CD4-positive, alpha-beta T cell treated with Interleukin-4 for 4 hours (primary cell): ENCODE measurements at places on chromosomes 16 and 17.

GRCh38 chr17:43900183-43900857 lies 7.0 kb downstream of the MPP2 start:
- DNase-seq, result peak; percentile 68

- DNase-seq, result no peak
Measured at GRCh38 chr17:27596566-27597187, 34.3 kb upstream of the LGALS9 start.

- no peak for DNase-seq
Measured at GRCh38 chr16:54677308-54677950, 253.2 kb upstream of the IRX5 start.

DNA sequence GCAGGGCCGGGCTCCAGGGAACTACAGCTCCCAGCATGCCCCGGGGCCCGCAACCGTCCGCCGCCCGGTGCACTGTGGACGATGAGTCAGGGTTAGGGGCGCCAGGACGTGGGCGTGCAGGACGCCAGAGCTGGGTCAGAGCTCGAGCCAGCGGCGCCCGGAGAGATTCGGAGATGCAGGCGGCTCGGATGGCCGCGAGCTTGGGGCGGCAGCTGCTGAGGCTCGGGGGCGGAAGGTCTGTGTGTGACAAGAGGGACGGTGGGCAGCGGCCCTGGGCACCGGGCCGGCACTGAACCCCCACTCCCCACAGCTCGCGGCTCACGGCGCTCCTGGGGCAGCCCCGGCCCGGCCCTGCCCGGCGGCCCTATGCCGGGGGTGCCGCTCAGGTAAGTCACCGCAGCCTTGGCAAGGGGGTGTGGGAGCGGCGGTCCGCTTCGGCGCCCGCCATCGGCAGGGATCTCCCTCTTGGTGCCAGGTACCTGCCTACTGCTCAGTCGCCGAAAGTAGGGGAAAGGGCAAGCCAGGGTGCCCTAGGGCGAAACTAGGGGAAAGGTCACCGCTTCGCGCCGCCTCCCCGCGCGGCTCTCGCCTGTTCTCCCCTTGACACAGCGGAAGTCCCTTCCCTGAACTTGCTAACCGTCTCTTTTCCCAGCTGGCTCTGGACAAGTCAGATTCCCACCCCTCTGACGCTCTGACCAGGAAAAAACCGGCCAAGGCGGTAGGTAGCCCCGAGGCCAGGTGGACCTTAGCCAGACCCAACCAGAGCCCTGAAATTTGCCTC lies at the start of the genes ACADVL and DLG4:
Gene ACADVL, plus strand, starts transcription at position 127 of the 781 bp plus-strand sequence. Its CDS starts 47 bp downstream, at position 174.
Gene DLG4, minus strand, starts transcription at position 25 of the 781 bp plus-strand sequence.
- DNase-seq, result peak; percentile 81

- no peak for DNase-seq
Measured at GRCh38 chr16:10631886-10632285, 51.5 kb upstream of the EMP2 start.

DNA sequence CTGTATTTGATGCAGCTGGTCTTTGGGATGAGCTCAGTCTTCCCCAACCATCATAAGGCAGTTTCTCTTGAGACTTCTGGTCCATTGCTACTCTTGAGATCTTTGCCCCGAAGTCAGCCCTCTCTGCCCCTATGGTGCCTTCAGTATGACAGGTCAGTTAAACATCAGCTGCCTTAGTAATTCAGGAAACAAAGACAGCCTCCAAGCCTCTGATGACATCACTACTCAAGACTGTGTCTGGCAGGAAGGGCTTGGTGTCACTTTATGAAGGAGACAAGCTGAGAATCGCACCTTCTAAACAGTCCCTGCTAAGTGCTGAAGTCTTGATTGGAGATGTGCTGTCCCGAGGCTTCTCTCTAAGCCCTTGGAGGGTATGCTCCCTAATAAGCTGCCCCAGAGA lies 104.9 kb upstream of the TBX2 start:
- no peak for DNase-seq

GRCh38 chr16:86555704-86556075 lies 655 bp upstream of the MTHFSD start:
- no peak for DNase-seq

- no peak for DNase-seq
Measured at GRCh38 chr17:72381597-72382397, 261.0 kb downstream of the SOX9 start.

DNA sequence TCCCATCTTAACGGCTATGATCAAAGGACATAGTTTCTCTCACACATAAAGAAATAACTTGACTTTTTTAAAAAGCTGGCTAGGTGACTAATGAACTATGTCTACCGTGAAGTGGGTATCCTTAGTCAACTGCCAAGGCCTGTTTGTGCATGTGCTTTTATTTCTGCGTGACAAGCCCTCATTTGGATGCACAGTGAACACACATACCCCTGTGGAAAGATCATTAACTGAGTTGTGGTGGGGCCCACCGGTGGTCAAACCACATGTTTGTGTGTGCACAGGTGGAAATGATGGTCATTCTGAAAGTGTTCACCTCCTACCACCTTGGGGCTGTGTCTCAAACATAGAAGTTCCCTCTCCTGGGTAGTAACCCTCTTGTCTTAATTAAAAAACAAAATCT lies 256.1 kb upstream of the SALL1 start:
- no peak for DNase-seq

- DNase-seq, result no peak
Measured at GRCh38 chr16:69859105-69859989, 91.8 kb upstream of the CLEC18A start.

DNA sequence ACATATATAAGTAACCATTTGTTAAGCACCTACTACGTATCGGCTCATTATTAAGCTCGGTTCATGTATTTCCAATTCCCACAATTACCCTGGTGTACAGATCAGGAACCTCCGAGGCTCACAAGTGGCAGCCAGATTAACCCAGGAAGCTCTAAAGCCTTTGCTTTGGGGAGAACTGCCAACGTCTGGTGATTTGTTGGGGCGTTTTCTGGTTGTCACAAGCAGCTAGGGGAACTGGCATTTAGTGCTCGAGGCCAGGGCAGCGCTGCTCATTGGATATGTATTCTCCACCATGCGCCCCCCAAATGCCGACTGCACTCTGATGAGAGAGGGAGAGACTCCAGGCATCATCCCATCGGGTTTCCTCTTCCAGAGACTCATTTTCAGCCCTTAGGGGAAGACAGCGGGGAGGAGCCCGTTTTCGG lies 541 bp downstream of the ZNF18 start:
- DNase-seq, result peak; percentile 40

DNA sequence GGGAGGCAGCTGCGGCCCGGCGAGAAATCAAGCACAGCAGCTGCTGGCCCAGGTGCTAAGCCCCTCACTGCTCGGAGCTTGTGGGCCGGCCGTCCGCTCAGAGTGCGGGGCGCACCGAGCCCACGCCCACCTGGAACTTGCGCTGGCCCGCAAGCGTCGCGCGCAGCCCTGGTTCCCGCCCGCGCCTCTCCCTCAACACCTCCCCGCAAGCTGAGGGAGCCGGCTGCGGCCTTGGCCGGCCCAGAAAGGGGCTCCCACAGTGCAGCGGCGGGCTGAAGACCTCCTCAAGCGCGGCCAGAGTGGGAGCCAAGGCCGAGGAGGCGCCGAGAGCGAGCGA lies 92.9 kb downstream of the HAPSTR1 start:
- no peak for DNase-seq

DNA sequence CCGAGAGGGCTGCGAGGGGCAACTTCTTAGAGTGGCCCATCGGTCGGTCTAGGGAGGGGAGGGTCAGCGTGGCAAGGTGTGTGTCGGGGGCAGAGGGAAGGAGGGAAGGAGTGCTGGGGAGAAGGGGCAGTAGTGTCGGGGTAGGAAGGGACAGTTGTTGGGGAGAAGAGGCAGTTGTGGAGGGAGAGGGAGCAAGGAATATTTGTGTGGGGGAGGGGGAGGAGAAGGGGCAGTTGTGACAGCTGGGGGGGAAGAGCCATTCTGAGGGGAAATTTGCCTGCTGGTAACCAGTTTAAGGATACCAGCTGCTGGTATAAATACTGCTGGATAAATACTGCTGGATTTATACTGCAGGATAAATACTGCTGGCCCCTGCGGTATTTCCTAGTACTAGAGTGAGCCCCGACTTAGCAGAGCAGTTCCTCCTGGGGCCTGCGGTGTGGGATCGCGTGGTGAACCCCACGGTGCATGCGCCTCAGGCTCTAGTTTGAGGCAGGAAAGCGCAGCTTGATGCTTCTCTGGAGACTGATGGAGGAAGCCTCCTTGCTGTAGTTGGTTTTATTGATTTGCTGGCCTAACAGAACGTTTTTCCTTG lies 309 bp downstream of the DNAH2 start:
- peak; percentile 5 for DNase-seq

- no peak for DNase-seq
Measured at GRCh38 chr16:12695454-12695853, 108.2 kb downstream of the CPPED1 start.

DNA sequence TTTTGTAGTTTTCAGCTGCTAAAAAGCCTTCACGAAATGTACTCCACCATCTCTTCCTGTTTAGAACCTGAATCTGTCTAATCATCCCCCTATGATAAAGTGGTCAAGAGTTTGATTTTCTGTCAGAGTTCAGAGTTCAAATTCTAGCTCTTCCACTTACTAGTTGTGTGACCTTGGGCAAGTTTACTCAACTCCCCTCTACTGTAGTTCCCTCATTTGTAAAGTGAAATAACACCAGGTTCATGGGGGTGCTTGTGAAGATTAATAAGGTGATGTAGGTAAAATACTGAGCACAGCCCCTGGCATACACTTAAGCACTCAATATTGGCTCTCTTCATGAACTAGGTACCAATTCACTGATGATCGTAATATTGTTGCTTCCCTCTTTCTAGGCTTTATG lies 1.2 kb upstream of the CDC6 start:
- no peak for DNase-seq

DNA sequence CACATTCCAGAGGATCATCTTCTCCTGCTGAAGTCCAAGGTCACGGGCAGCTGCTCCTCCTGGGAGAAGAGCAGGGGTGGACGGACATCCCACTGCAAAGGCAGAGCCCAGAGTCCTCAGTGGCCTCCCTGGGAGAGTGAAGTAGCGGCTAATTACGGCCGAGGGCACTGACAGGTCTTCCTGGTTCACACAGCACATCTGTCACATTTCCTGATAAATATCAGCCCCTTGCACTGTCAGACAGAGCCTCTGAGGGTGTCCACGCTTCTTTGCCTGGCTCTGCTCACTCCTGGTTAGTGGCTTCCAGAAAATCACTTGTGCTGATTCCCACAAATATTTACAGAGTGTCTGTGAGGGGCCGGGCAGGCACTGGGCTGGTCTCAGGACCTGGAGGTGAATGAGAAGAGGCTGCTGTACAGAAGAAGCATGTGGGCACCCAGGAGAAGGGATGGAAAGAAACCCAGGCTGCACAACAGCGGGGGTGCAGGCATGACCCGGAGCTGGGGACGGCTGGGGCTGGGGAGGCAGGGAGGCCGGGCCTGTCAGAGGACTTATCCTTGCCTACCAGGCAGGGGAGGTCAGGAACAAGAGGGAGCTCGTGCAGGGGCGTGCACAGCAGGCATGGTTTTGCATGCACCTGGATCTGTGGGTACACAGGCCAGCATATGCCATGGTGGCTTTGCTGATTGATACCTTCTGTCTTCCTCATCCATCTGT lies 258.2 kb upstream of the TNRC6C start:
- no peak for DNase-seq

DNA sequence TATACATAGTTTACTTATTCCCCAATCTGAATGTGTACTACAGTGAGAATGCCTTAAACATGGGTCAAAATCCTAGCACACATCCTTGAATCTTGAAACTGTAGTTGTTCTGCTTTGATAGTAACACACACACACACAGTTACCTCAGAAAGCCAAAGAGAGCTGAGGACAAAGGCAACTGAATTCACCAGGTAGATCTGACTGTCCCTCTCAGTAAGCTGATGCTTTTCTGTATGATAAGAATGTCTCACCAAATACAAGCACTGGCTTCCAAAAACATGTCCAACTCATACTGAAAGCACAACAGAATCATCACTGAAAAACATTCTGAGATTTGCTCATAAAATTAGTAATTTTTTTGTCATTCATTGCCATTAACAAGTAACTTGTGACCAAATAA lies 104.3 kb upstream of the DYNLRB2 start:
- DNase-seq, result no peak

GRCh38 chr17:65679165-65679845 lies 117.9 kb upstream of the AXIN2 start:
- DNase-seq, result no peak

- DNase-seq, result no peak
Measured at GRCh38 chr17:46732754-46733398, 85.6 kb downstream of the WNT3 start.

DNA sequence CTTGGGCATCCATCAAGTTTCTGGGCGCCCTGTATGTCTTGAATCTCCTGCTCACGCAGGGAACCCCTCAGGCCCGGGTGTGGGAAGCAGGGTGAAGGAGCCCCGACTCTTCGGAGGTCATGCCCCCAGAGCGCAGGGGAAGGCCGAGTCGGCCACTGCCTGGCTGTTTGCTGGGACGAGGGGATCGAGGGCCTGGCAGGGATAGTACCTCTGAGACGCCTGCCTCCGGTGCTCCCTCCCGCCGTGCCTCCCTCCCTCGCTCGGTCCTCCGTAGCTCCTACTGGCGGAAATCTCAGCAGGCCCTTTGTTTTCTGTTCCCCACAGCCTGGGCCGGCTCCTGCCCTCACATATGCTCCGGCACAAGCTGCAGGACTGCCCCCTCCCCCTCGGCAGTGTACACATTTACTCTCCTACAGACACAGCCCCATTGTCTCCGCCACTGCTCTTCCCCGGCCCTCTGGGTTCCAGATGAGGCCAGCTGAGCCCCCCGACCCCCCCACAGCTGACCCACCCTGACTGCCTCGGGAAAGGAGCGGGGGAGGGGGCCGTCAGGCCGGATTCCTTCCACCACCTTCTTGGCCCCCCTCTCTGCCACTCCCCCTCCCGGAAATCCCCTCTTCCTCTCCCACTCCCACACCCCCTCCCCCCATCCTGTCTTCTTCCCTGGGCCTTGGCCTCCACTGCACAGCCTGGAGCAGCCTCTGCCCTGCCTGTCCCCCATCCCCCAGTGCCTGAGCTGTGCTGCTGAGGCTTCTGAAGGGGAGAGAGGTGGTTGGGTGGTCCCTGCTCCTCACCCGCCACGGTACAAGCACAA lies 1.4 kb downstream of the TRAF4 start:
- DNase-seq, result no peak

- DNase-seq, result no peak
Measured at GRCh38 chr16:54806378-54806777, 124.3 kb upstream of the IRX5 start.

- peak; percentile 72 for DNase-seq
Measured at GRCh38 chr17:2792366-2793169, 3.7 kb upstream of the RAP1GAP2 start.
